DMS 273 treated with DMSO at 0.1 percent for 48 hours (cell line): ENCODE measurements at places on chromosomes 3 and 15.

GRCh38 chr3:105285653-105286241 is 81.0 kb upstream of the ALCAM start:
- DNase-seq, result no peak

- DNase-seq, result no peak
Measured at GRCh38 chr3:122921791-122922651, 105.5 kb downstream of the SEMA5B start.

DNA sequence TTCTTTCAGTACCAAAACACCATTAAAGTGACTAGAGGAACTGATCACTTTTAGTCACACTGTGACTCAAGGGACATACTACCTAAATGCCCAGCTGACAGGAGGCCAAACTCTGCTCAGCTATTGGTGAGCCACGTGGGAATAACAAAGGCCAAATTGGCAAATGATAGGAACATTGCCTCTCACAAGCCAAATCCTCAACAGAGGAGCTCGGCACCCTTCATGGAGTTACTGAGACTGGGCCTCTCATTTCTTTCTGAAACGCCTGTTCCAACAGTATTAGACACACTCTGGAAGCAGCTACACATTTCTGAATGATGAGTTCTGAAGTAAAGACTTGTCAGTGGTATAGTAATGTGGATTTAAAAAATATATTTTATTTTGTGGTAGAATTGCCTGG is 166.0 kb upstream of the COL8A1 start:
- DNase-seq, result no peak

DNA sequence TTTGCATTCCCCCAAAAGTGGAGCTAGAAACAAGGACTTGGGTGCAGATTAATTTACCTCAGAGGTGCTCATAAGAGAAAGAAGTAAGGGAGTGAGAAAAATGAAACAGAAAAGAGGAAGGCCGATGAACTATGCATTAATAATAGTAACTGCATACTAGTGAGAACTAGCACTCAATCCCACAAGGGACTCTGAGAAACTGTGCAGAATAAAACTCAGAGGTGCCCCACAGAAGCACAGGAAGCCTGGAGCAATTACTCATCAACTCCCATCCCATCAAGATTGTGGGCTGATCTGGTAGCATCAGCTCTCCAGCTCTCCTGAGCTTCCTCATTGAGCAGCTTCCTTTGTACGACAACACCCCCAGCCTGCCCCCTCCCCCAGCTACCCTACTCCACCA is 50.8 kb downstream of the CLDN18 start:
- DNase-seq, result no peak

DNA sequence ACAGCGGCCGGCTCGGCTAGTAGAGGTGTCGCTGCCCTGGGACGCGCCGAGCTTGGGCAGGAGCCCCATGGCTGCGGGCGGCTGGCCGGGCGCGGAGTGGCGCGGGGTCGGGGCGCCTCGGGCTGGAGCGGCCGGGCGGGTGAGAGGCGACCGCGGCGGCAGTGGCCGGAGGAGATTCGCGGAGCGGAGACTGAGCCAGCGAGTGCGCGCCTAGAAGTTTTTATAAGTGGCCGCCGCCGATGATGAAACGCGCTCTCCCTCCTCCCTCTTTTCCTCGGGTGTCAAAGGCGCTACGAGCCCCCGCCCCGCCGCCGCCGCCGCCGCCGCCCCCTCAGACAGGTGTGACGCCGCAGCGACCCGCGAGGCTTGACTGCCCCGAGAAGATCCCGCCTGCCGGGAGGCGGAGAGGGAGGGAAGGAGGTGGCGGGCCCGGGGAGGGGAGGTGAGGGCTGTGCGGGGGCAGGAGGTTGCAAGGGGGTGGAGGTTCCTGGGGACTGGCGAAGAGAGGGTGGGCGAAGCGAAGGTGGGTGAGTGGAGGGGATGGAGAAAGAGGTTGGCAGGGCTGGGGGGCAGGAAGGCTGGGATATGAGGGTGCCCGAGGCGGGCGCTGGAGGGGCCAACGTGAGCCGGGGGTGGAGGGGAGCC is at the start of gene SLCO2A1:
TSS of gene SLCO2A1 (minus strand) at position 192 of the 645 bp plus-strand sequence. CDS start at position 69, 123 bp downstream.
- DNase-seq, result no peak

GRCh38 chr3:158846803-158847451 is 45.1 kb downstream of the MFSD1 start:
- no peak for DNase-seq
